Activated CD8-positive, alpha-beta memory T cell treated with anti-CD3 and anti-CD28 coated beads, Interleukin-2, amount 10 ng/mL, durations not matched to agents 7 days and 5 days (primary cell): ENCODE measurements at places on chromosomes 11 and 22. TPM values are rescaled to one million over a fixed set of nuclear protein-coding genes. Genes with fewer than 3 reads are reported as not detected.

The THY1 gene
- not detected for total RNA-seq

The RPL3 gene
- 1,769 TPM for total RNA-seq

The OR8G1 gene
- total RNA-seq, result not detected

The C11orf21 gene
- total RNA-seq, result 49.2 TPM
